Caudate nucleus (tissue), 63 donors: ENCODE measurements at places on chromosomes 1 and 21.
A peak's percentile ranks its signal among the peaks of the same experiment; 100 is the strongest.

- DNase-seq, result no peak
Measured at GRCh38 chr1:5597991-5598823, 394.0 kb downstream of the NPHP4 start.

- DNase-seq, result no peak
Measured at GRCh38 chr1:111449703-111450017, 396 bp downstream of the ATP5PB start.

- no peak for DNase-seq
Measured at GRCh38 chr1:27864264-27864895, 8.0 kb upstream of the THEMIS2 start.

- DNase-seq, result no peak
Measured at GRCh38 chr1:12047120-12047876, 15.8 kb upstream of the TNFRSF8 start.

DNA sequence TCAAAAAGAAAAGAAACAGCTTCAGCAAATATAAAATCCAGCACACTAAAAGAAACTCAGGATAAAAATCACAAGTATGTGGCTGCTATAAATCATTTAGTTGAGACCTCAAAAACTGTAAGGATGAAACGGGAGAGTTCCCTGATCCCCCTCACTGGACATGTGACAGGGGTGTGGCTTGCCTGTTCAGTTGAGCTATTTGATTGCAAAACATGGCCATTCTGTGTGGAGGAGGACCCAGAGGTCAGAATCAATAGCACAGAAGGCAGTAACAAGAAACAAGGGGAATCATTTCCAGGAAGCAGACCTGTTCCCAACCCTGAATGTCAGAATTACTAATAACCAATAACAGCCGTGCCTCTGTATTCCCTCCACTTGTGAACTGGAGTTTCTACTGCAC lies 27.9 kb downstream of the RBM11 start:
- DNase-seq, result no peak

GRCh38 chr1:223363856-223364684 lies at the start of gene SUSD4:
TSS of gene SUSD4 (minus strand) at chr1:223364176. CDS start at chr1:223363425, 751 bp downstream.
- no peak for DNase-seq

DNA sequence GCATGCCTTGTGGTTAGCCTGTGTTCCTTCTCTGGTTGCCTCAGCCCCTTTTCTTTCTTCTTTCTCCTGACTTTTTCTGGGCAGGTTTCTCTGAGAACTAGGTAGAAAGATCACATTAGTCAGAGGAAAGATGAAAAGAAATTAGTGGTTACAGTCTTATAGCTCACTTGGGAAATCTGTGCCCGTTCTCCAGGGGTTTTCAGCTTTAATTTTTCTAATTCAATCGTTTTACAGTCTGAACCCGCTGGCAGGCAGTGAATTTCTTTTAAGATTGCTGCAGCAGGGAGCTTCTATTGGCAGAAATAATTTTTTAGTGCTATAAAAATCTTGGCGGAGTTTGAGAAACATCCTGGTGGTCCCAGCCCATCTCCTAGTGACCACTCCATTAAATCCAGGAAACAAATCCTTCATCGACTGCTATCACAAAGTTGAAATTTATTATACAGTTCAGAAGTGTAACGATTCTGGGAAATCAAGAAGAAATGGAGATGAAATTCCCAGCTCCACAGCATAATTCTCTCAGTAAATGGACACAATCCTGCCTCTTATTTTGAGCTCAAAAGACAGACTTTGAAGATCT lies 113.1 kb downstream of the PCP4 start:
- DNase-seq, result no peak

DNA sequence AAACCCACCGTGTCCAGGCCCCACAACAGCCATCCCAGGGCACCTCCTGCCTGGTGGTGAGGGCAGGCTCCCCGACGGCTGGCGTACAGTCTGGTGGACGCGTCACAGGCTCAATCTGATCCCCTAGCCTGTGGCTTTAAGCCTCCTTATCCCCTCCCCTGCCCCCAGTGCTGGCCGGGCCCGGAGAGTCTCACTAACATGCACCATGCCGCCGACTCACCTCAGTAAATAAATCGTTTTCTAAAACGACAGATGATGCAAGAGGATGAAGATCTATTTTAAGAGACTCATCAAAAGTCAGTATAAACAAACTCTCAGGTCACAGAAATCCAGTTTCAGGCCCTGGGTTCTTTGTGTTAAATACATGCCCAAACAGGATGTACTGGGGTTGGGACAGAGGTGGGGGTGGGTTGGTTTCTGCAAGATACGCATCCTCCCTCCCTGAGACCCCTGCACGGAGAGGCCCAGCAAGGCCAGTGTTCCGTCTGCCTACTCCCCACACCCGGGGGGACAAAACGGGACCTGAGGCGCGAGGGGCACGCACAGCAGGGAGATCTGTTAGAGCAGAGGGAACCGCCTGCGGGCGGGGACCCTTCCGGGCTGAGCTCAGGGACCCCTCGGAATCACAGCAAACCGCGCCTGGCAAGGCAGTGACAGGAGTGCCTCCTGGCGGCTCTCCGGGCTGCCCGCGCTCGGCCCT lies 3.1 kb downstream of the PANK4 start:
- no peak for DNase-seq

DNA sequence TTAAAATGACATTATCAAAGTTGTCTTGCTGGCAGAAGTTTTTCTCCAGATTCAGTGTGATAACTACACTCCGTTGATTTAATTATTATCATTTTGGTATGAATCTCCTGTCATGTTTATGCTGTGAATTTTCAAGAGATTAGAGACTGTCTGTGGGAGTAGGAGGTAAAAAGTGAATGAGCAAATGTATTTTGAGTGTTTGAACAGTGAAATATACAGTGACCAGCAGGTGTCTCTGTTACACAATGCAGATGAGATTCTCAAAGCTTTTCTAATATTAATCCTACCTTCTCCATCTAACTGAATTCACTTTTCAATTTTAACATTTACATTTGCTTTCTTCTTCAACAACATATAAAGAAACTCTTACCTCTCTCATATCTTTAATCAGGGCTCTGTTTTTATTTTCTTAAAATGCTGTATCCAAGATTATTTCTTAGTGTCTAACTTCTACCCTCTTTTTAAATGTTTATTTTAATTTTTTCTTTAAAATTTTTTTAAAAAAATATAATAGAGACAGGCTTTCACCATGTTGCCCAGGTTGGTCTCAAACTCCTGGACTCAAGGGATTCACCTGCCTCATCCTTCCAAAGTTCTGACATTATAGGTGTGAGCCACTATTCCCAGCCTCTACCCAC lies 20.9 kb upstream of the HSPA13 start:
- no peak for DNase-seq

DNA sequence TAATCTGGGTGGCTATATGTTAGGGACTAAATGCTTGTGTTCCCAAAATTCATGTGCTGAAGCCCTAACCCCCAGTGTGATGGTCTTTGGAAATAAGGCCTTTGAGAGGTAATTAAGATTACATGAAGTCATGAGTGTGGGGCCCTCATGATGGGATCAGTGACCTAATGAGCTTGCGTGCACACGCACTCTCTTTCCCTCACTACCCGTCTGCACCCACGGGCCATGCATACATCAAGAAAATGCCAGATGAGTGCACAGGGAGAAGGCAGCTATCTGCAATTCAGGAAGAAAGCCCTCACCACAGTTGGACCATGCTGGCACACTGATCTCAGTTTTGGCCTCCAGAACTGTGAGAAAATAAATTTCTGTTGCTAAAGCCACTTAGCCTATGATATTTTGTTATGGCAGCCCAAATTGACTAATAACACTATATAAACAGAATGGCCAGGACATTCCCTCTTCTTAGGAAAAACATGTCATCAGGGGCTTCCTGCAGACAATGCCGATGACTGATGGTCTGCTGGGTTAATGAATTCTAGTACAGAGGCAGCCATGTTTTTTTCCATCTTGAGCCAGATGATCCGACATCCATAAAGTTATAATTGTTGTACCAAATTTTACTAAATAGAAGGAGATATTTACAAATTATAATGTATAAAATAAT lies 18.1 kb upstream of the MYOG start:
- DNase-seq, result no peak

GRCh38 chr1:6101826-6102531 lies 56.3 kb downstream of the KCNAB2 start:
- no peak for DNase-seq

GRCh38 chr1:22674410-22674749 lies 21.3 kb downstream of the C1QB start:
- DNase-seq, result no peak

DNA sequence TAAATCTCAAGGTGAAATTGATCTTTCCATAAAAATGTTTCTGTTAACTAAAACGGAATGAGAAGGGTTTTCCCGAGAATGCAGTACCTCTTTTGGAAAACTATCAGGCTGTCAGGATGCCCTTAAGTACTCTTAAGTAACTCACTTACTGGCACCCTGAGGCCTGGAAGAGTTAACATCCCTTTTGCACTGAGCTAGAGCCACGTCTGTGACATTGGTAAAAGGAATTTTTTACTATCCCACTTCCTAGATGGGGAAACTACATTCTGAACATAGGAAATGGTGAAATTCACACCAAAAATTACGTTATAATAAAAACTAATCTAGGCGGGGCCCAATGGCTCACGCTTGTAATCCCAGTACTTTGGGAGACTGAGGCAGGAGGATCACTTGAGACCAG lies 39.7 kb upstream of the MAP10 start:
- no peak for DNase-seq

DNA sequence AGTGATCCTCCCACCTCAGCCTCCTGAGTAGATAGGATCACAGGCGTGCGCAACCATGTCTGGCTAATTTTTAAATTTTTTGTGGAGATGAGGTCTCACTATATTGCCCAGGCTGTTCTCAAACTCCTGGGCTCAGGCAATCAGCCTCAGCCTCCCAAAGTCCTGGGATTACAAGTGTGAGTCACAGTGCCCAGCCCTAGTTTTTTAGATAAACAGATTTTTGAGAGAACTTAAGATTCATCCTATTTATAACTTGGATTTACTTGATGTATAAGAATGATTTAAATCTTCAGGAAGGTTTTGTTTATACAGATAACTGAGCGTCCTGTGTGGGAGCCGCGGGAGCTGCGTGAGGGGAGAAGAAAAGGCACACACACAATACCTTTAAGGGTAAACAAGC lies 26.2 kb downstream of the HEYL start:
- no peak for DNase-seq

DNA sequence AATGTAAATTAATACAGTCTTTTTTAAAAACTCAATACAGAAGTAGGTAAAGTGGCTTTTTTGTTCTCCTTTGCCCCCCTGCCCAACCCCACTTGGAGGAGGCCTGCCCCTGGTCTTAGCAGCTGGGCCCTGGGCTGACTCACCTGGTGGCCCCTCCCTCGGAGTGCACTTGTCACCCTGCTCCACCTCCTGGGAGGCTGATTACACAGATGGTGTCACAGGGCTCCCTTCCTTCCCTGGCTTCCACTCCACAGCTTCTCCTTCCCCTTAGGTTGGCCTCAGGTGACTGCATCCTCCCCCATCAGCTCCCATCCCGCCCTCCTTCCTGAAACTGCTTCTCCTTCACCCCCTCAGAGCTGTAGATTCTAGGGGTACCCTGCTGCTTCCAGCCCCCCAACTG lies 11.7 kb upstream of the CAPN9 start:
- DNase-seq, result no peak

GRCh38 chr1:207952617-207953542 lies 42.0 kb upstream of the CD34 start:
- no peak for DNase-seq

GRCh38 chr1:151693057-151693651 lies 23.4 kb downstream of the CELF3 start:
- DNase-seq, result no peak

DNA sequence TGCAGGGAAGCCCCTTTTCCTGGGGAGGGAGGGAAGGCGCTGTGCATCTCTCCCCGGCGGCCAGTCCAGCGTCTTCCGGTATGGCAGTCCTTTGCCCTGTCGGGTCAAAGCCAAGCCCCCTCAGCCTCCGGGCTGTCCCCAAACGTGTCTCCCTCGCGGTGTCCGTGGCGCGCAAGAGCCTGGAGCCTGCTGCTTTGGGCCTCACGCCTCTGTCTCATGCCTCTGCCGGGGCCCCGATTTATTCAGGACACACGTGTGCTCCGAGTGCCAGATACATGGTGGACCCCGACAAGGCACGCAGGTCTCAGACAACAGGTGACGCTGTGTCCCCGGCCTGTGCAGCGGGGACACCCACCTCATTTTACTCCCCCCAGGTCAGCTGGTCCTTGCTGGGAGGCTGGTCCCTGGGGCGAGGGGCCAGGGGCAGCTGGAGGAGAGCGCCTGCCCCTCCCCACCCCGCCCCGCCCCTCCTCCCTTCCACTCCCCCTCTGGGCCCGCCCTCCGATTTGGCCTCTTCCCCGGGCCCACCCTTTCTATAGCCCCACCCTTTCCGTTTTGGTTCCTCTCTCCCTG lies 176.7 kb downstream of the CAMTA1 start:
- no peak for DNase-seq

GRCh38 chr1:56539520-56539931 lies 39.8 kb downstream of the PLPP3 start:
- DNase-seq, result no peak

DNA sequence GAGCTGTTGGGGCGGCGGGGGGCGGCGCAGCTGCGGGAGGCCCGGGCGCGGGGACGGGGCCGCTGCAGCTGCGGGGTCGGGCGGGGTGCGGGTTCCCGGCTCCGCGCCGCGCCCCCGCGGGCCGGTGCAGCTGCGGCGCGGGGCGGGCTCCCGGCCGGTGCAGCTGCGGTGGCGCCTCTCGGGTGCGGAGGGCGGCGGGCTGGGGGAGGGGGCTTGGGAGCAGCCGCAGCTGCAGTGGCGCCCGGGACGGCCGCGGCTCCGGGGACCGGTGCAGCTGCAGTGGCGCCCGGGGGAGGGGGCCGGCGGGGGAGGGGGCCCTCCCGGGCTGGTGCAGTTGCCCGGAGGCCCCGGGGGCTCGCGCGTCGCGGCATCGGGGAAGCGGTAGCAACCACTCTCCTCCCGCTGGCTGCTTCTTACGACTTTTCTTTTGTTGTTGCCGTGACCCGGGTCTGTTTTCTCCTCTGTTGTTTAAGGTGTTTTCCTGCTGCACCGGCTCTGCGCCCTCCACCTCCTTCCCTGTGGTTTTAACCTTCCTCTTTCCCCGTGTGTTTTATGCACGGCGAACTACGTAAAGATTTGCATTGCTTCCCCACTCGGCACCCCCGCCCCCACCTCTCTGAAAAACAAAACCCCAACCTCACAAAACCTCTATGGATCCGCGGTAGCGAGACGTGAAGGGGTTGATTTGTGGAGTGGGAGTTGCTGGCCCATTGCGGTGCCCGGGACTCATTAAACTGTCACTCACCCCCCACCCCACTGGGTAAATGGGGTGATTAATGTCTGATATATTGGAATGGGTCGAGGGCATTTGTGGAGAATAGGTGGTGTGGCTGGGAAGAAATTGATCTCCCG lies 1.7 kb upstream of the ZBTB18 start:
- peak; percentile 73 for DNase-seq

- no peak for DNase-seq
Measured at GRCh38 chr1:31621847-31622730, 4.6 kb downstream of the HCRTR1 start.
